ENCODE measurements at places on chromosomes 4 and X. TPM values are rescaled to one million over a fixed set of nuclear protein-coding genes. Genes with fewer than 3 reads are reported as not detected.

- no peak for DNase-seq
Measured at GRCh38 chrX:107721318-107721717, 54.3 kb downstream of the TSC22D3 start.

DNA sequence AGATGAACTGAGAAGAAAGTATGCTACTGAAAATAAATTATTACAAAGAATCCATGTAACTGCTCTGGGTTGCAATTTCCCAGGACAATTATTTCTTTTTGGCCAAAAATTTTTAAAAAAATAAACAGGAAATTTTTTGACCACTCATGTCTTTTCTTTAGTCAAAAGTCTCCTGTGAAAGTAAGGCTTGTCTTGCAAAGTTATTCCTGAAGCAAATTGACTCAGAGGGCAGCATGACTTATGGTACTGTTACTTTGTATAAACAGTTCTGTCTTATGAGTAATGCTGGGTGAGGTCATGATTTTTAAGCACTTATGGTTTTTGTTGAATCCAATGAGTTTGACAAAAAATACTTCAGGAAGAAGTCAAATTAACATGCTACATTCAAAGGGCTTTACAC is 292.8 kb upstream of the ARSJ start:
- no peak for DNase-seq

DNA sequence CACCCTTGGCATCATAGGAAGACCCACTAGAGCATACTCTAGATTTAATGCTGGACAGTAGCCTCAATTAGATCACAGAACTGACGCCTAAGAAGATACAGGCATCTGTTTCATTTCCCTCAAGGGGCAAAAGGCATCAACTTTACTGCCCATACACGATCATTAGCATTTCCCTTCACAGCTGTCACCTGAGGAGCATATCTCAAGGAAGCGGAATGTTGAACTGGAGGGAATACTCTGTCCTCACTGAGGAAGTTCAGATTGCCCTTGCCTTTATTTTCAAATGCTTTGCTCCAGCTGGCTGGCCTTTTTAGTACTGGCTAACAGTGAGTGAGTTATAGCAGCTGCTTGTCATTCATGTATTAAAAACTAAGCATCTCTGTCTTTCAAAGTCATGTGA is 508.4 kb upstream of the GALNT7 start:
- DNase-seq, result no peak

Gene FAM184B
- total RNA-seq, result not detected
